Endodermal cell (in vitro differentiated cells): ENCODE measurements at places on chromosomes 1 and 21.

DNA sequence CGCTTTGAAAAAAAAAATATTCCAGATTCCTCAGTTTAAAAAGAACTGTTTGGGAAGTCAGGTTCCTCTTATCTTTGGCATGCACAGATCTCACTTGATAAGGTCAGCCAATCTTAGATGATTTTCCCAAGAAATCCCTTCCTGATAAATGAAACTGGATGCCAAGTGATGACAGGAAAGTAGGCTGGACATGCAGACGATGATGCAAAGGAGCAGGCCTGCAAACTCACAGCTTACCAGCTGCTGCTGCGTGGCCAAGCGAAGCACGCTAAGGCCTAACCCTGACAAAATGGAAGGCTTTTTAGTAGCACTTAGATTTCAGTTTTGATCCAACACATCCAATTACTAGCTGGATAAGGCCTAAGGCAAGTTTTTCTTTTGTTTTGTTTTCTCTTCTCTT is 10.1 kb downstream of the TADA1 start:
- DNase-seq = no peak

- no peak for DNase-seq
Measured at GRCh38 chr1:19752083-19752696, 47.5 kb downstream of the TMCO4 start.

DNA sequence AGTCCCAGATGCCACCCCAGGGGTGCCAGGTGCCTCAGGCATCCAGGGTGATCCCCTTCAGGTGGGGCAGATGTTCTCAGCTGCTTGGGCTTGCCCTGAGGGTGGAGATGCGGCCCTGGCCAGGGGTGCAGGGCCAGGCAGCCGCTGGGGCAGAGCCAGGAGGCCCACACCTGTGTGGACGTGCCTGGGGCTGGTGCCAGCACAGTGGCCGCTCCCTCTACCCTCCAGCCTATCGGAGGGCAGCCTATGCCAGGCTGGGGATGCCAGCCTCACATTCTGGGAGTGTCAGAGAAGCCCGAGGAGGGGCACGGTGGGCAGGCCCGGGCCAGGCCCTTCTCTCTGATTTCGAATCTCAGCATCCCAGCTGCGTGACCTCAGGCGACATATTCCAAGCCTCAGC is 96.5 kb upstream of the WNT4 start:
- no peak for DNase-seq

DNA sequence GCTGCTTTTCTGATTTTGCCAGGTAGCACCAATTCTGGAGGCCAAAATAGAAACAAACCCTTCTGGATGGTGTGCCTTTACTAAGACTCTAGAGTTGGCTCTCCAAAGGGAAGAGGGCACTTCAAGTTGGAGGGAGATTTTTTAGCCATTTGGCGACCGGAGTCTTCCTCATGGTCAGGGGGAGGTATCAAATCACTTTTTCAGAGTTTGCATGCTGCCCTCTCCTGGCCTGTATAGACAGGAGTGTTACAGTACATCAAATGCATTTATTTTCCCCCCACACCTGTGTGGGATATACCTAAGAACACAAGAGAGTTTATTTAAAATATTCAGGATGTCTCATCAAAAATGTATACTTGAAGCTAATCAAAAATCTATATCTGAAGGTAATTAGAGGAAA is 3.2 kb downstream of the GREM2 start:
- DNase-seq = peak; percentile 61

DNA sequence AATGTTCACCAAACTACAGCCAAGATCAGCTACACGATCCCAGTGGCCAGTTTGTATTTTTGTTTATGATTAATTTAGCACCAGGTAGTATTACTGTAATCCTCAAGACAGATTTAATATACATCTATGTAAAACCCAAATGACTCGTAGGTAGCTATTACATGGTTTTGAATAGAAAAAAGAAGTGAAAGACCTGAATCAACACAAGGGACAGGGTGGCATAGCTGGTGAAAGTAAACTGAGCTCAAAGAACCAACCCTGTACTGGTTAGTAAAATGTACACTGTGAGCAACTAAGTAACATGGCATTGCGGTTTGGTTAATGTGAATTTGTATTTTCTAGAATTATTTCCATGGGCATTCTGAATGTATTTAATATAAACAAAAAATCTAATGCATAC is 8.8 kb downstream of the GPATCH2 start:
- DNase-seq = no peak

GRCh38 chr21:45550522-45551210 is 8.4 kb upstream of the SLC19A1 start:
- peak; percentile 52 for DNase-seq

DNA sequence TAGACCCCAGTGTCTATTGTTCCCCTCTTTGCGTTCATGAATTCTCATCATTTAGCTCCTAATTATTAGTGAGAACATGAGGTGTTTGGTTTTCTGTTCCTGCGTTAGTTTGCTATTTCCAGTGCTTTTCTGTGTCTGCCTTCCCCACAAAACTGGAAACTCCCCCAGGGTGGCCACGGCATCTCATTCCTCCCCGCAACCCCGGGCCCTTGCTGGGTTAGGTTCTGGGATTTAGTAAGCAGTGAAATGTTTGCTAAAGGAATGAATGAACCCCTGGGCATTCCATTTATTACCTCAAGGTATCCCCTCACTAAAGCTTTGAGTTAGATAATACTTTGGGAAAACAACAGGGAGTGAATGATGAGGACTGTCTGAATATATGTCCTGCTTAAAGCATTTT is 142.9 kb downstream of the GLUL start:
- DNase-seq = no peak

- peak; percentile 28 for DNase-seq
Measured at GRCh38 chr1:235102993-235103411, 25.6 kb downstream of the TOMM20 start.

DNA sequence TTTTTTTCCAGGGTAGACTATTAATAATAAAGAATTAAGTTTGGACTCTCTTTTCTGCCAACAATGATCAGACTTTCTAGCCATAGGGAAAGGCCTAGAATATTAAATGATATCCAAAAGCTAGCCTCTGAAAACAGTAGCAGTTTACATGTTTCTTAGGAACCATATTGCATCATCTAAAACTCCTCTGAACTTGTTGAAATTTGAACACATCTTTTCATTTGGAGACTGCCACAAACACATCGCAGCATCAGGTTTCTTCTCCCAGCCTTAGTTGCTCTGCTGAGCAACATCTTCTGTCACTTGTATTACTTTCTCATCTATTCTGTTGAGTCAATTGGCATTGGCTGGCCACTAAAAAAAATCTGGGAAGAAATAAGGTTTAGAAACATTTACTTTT is 63.2 kb upstream of the GNG4 start:
- DNase-seq = no peak

GRCh38 chr1:54312796-54313316 is 93.3 kb downstream of the SSBP3 start:
- peak; percentile 67 for DNase-seq

- no peak for DNase-seq
Measured at GRCh38 chr1:147156642-147157041, 15.6 kb downstream of the PRKAB2 start.

- DNase-seq = peak; percentile 95
Measured at GRCh38 chr1:28259934-28260802, 850 bp downstream of the SESN2 start.

DNA sequence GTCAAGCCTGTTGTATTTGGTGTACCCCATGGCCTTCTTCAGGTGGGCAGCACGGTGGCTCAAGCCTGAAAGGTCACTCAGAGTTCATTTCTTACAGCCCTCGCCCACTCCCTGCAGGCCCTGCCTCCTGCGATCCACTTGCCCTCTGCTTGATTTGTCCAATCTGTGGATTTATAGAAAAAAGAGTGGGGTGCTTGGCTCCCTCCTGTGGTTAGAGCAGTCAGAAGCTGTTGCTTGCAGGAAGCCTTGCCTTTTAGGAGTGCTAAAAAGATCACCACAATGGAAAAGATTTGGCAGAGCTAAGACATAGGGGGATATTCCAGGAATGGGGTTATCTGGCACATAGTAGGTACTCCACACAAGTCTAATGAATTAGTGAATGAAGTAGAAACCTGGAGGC is 108.0 kb upstream of the TRABD2B start:
- no peak for DNase-seq

- DNase-seq = no peak
Measured at GRCh38 chr21:37045149-37045548, 27.7 kb downstream of the PIGP start.

DNA sequence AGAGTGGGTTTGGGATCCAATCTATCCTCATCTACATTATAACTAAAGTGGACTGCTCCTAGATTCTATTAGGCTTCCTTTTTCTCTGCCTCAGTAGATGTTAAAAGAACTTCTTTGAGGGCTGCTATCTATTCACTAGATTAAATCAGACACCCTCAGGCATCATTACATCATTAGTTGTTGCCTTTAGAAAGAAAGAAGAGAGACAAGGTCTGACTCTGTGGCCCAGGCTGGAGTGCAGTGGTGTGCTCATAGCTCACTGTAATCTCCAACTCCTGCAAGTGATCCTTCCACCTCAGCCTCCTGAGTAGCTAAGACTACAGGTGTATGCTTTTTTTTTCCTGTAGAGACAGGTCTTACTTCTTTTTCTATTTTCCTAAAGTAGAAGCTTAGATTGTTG is 71.1 kb upstream of the EXO1 start:
- no peak for DNase-seq

- no peak for DNase-seq
Measured at GRCh38 chr1:212030936-212031528, 4.3 kb downstream of the INTS7 start.

- no peak for DNase-seq
Measured at GRCh38 chr1:175984813-175985212, 222.3 kb downstream of the COP1 start.

GRCh38 chr21:42308914-42309752 is 6.1 kb downstream of the TFF3 start:
- peak; percentile 45 for DNase-seq

- DNase-seq = no peak
Measured at GRCh38 chr1:25916460-25916859, 10.2 kb upstream of the STMN1 start.

DNA sequence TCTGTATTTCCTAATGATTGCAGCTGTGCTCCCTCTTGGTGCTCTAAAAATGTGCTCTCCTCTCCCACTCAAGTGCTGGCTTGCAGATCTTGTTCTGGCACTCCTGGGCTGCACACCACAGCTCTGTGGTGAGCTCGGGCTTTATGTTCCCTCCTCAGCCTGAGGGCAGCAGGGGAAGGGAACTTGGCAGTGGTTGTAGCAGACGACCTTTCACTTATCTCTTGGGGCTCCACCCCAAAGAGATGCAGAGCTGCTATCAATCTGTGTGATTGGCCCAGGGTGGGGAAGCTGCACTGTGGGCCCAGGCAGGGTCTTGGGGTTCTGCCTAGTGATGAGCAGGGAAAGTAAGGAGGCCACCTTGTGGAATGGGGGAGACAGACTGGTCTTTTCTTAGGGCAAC is 143.5 kb upstream of the GORAB start:
- DNase-seq = no peak

- no peak for DNase-seq
Measured at GRCh38 chr1:229192031-229192430, 78.9 kb upstream of the RAB4A start.
